NCI-H2029 treated with DMSO at 0.1 percent for 48 hours (cell line): ENCODE measurements at places on chromosomes 1 and 21.

GRCh38 chr21:44695184-44695583 is 1.8 kb upstream of the KRTAP10-12 start:
- DNase-seq: no peak

- DNase-seq: no peak
Measured at GRCh38 chr1:166673722-166674121, 165.6 kb upstream of the POGK start.

GRCh38 chr1:151574575-151575529 is 34.7 kb downstream of the TUFT1 start:
- DNase-seq: no peak

- no peak for DNase-seq
Measured at GRCh38 chr1:163173121-163173520, 29.6 kb downstream of the RGS5 start.

GRCh38 chr21:31273278-31273677 is 70.8 kb downstream of the TIAM1 start:
- no peak for DNase-seq

DNA sequence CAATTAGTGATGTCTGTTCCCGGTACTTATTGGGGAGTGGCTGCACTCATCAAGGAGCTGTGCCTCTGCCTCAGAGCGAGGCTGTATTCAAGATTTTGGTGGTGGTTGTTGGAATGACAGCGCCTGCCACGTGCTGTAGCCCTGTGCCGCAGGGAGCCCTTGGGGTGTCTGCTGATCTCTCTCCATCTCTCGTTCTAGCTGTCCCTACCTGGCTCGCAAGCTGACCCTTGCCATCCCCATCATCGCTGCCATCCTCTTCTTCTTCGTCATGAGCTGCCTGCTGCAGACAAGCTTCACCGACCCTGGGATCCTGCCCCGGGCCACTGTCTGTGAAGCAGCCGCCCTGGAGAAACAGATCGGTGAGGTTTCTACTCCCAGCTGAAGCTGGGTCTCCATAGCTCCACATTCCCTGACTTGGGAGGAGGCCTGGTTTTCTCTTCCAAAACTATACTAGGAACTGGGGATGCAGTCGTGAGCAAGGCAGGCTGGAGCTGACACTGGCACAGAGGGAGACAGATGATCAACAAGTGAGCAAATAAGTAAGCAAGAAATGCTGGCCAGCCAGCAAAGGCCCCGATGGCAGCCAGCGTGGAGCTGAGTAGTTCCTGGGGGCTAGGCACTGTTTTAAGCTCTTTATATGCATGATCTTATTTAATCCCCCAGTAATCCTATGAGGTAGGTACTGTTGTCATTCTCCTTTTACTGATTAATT is 5.9 kb downstream of the ZDHHC18 start:
- DNase-seq: no peak

- DNase-seq: no peak
Measured at GRCh38 chr21:38312822-38313221, 56.0 kb downstream of the KCNJ15 start.

DNA sequence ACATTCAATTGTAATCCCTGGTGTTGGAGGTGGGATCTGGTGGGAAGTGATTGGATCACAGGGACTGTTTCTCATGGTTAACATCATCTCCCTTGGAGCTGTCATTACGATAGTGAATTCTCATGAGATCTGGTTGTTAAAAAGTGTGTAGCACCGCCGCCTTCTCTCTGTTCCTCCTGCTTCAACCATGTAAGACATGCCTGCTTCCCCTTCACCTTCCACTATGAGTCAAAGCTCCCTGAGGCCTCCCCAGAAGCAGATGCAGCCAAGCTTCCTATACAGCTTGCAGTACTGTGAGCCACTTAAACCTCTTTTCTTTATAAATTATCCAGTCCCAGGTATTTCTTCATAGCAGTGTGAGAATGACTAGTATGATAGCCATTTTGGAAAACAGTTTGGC is 30.1 kb upstream of the TRIM62 start:
- DNase-seq: no peak

DNA sequence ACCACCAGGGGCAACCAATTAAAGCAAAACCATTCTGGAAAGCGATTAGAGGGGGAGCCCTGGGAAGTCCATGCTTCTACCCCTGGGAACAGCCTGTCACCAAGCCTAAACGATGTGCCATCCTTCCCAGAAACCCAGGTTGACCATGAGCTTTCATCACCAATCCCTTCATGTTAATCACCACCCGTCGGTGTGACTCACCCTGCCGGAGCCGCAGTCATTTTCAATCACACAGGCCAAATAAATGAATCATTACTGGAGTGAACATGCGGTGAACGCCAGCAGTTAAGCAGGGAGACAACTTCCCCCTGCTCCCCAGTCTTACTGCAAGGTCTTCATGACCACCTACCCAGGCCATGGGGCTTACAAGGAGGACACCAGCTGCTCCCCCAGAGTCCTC is 308.8 kb downstream of the AJAP1 start:
- no peak for DNase-seq
